ENCODE measurements at places on chromosomes 2 and 18. TPM values are rescaled to one million over a fixed set of nuclear protein-coding genes. Genes with fewer than 3 reads are reported as not detected.

DNA sequence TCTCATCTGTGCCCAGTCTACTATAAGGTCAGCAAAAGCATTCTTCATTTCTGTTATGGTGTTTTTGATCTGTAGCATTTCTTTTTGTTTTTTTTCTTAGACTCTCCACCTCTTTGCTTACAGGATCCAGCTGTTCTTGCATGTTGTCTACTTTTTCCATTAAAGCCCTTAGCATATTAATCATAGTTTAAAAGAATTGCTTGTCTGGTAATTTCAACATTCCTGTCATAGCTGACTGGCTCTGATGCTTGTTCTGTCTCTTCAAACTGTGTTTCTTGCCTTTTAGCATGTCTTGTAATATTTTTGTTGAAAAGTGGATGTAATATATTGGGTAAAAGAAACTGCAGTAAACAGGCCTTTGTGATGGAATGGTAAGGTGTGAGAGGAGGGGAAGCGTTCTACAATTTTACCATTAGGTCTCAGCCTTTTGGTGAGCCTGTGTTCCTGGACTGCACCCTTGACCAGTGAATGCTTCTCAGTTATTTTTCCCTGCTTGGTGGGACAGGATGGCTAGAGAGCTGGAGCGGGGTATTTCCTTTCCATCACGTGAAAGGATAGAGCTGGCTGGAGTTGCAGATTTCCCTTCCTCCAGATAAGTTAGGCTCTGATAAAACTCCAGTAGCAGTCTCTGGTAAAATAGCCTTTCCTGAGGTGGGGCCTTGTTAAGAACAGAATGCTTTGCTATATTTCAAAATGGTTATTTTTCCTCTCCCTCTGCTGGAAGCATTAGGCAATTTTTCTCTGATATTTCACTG is 65.4 kb downstream of the PLA2R1 start:
- DNase-seq: no peak

GRCh38 chr2:149061133-149061745 is 22.7 kb downstream of the LYPD6B start:
- DNase-seq: no peak

- no peak for DNase-seq
These were observed 493.0 kb downstream of the PLCL1 start for GRCh38 chr2:198297350-198297749.

DNA sequence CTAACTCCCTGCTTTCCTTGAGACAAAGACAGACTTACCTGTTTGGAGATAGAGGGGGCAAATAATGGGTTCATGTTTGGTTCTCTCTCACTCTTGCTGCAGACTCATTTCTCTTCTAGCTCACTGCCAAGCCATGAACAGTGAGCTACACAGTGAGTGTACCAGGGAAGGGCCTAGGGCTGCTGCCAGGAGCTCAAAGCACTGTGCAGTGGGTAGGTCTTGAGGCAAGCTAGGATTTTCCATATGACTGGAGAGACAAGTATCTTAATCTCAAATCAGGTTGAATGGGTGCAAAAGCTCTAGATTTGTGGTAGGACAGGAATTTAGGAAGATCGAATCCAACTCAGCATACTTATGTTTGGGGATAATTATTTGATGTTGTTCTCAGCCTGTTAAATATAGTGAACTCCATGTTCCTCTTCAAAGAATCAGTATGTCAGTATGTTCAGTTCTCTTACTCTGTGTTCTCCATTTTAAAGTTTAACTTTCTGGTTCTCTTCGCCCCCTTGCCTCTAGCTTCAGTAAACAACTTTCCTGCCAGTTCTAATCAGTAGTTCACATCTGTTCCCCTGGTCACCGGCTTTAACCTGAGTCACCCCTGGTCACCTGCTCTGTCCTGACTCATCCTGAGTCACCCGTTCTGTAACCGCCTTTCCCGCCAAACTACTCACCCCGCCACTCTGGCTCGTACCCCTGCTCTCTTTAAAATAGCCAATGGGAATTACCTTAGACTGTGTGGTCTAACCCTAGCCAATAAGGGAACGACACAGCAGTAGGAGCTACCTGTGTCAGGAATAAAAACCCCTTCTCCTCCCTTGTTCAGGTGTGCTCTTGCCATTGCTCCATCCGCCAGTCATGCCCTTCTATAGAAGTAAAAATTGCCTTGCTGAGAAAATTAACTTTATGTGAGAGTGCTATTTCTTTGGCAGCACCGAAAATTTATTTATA is 21.9 kb downstream of the SLC25A52 start:
- no peak for DNase-seq

- DNase-seq: no peak
These were observed 50.2 kb downstream of the TGOLN2 start for GRCh38 chr2:85277416-85278158.

- DNase-seq: no peak
These were observed 49.9 kb downstream of the KDM3A start for GRCh38 chr2:86491088-86491487.

GRCh38 chr2:206482123-206482522 is 38.8 kb downstream of the ADAM23 start:
- no peak for DNase-seq

GRCh38 chr2:225597911-225598310 is 198.4 kb downstream of the NYAP2 start:
- DNase-seq: no peak

- no peak for DNase-seq
These were observed 95.3 kb downstream of the MREG start for GRCh38 chr2:215917953-215918620.

DNA sequence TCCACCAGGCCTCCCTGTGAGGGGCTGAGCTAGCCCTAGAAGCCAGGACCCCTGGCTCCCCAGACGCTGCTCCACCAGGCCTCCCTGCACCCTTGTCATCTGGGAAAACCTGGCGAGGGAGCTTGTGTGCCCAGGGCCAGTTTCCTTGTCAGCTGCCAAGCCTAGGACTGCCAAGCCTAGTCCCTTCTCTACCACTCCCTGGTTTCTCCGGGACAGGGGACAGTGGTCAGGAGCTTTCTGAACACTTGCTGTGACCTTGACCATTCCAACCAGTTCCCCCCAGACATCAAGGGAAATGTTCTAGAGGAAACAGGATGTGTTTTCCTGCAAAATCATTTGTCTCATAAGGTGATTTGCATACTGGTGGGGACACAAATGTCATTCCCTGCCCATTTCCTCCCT is 41.3 kb upstream of the MRPL33 start:
- DNase-seq: no peak

DNA sequence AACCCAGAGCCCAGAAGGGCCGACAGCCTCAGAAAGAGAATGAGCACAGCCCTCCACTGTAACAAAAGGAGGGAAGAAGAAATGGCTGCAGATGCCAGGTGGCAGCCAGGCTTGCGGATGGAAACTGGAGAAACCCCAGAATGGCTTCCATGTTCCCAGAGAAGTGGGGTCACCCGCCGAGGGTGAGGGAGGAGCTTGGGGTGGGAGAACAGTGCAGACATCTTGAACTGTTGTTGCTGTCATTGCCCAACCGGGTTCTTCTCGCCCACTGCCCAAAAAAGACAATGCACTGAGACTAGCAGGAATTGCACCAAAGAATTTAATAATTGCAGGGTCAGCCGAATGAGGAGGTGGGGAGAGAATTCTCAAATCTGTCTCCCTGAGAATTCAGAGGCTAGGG is 223.2 kb upstream of the RAB6C start:
- DNase-seq: no peak

DNA sequence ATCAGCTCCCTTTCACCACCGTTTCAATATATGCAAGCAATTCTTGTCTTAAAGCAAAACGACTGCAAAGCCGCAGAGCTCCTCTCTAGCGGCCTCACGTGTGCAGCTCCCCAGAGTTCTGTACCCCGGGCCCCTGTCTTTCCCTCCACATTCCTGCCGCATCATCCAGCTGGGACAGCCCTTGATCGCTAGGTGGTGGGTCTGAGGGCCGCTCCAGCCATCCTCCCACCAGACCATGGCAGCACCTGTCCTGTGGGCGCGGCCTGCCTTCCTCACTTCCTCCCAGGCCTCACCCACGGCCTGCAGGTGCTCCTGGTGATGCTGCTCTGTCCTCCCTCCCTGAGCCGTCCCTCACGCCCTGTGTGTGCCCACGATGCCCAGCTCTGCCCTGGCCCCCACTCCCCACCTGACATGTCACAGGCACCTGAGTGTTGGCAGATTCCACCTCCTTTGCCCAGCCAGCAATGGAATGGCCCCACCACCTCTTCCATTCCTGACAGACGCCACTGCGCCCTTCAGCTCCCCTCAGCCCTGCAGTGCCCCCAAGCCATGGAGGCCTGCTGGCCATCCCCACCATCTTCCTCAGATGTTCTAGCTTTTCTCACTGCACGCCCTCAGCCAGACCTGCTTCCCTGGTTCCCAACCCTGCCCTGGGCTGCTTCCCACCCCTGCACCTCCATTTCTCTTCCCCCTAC is 15.3 kb upstream of the ALLC start:
- no peak for DNase-seq

Gene FSHR
- total RNA-seq: not detected

Gene FBXO15
- 0.89 TPM for total RNA-seq

Gene MYCN
- not detected for total RNA-seq

Gene IL1F10
- not detected for total RNA-seq

Gene POTEI
- total RNA-seq: not detected

Gene CXCR1
- 0.99 TPM for total RNA-seq

Gene DNER
- not detected for total RNA-seq

Gene IL36RN
- not detected for total RNA-seq

Data from activated CD4-positive, alpha-beta T cell treated with anti-CD3 and anti-CD28 coated beads, Interleukin-2, amount 10 ng/mL, durations not matched to agents 7 days and 5 days (primary cell).